ENCODE measurements at places on chromosomes 11 and 22. TPM values are rescaled to one million over a fixed set of nuclear protein-coding genes. Genes with fewer than 3 reads are reported as not detected.

The DUSP8 gene
- 8.9 TPM for total RNA-seq

The SHANK3 gene
- total RNA-seq, result 51.9 TPM

The CABP4 gene
- total RNA-seq, result 1.3 TPM

The OVCH2 gene
- total RNA-seq, result not detected

The OR6A2 gene
- 0.19 TPM for total RNA-seq

The CSNK2A3 gene
- 2.0 TPM for total RNA-seq

The PANX3 gene
- not detected for total RNA-seq

The GRAMD4 gene
- total RNA-seq, result 24.1 TPM

The HNRNPUL2 gene
- total RNA-seq, result 23.6 TPM
